ENCODE measurements at places on chromosomes 12 and 14. TPM values are rescaled to one million over a fixed set of nuclear protein-coding genes. Genes with fewer than 3 reads are reported as not detected.

ZDHHC22 gene
- total RNA-seq: 0.12 TPM

CELA1 gene
- total RNA-seq: not detected

DNA sequence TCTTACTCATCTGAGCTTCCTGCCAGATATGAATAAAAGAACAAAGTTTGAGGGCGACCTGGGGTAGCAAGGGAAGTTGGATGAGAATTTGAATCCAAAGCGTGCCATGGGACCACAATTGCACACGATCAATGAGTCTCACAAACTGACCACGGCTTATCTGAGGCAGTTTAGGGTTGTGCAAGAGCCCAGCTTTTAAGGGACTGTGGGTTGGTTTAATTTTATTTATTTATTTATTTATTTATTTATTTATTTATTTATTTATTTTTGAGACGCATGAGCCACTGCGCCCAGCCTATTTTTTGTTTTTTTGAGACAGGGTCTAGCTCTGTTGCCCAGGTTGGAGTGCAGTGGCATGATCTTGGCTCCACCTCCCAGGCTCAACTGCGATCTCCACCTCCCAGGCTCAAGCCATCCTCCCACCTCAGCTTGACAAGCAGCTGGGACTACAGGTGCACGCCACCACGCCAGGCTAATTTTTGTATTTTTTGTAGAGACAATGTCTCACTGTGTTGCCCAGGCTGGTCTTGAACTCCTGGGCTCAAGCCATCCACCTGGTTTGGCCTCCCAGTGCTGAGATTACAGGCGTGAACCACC, 1.1 kb downstream of the AMDHD1 start:
- no peak for DNase-seq

- DNase-seq: no peak
These were observed 26.1 kb upstream of the PLEKHG7 start for GRCh38 chr12:92676710-92677109.

GRCh38 chr12:1593174-1594005, 991 bp downstream of the FBXL14 start:
- DNase-seq: peak; percentile 45
